ENCODE measurements at places on chromosomes 2 and 18. TPM values are rescaled to one million over a fixed set of nuclear protein-coding genes. Genes with fewer than 3 reads are reported as not detected.

GRCh38 chr2:149622343-149622742, 34.8 kb upstream of the MMADHC start:
- no peak for DNase-seq

Gene MYOM1
- 2.0 TPM for total RNA-seq

Gene IL37
- total RNA-seq: not detected

- no peak for DNase-seq
Observed at GRCh38 chr2:200077210-200077650, 121.8 kb downstream of the MAIP1 start.

Gene AKAIN1
- total RNA-seq: 1.1 TPM

Gene MDH1
- total RNA-seq: 164 TPM

Gene MAP2
- 37.5 TPM for total RNA-seq

Gene SP5
- 4.4 TPM for total RNA-seq

Gene CHAC2
- total RNA-seq: 4.7 TPM

GRCh38 chr18:49344096-49344495, 116.3 kb downstream of the DYM start:
- no peak for DNase-seq

GRCh38 chr2:15943378-15944280, 3.3 kb downstream of the MYCN start:
- DNase-seq: peak; percentile 79

GRCh38 chr2:119460076-119460475, 28.4 kb downstream of the TMEM37 start:
- DNase-seq: no peak

DNA sequence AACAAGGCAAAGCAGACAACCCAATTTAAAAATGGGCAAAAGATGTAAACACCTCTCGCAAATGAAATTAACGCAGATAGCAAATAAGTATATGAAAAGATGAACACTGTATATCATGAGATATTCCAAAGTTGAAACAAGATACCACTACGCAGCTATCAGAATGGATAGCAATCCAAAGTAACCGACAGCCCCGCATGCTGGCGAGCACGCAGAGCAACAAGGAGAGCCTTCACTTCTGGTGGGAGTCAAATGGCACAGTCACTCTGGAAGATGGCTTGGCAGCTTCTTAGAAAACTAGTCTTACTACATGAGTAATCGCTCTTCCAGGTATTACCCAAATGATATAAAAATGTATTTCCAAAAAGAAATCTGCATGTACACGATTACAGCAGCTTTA, 1.4 kb downstream of the NDUFA10 start:
- no peak for DNase-seq

- no peak for DNase-seq
Observed at GRCh38 chr2:169365029-169365480, 2.7 kb upstream of the LRP2 start.

Gene PTGR3
- 25.4 TPM for total RNA-seq

Gene XIRP2
- 0.19 TPM for total RNA-seq

Gene ACTG2
- 4.2 TPM for total RNA-seq

GRCh38 chr2:154623819-154624218, 74.7 kb upstream of the KCNJ3 start:
- DNase-seq: no peak

- DNase-seq: no peak
Observed at GRCh38 chr2:232929303-232930058, 59.4 kb downstream of the SNORC start.

Gene RAD51AP2
- total RNA-seq: 0.12 TPM

GRCh38 chr2:168119515-168120141, 127.8 kb downstream of the STK39 start:
- DNase-seq: no peak

DNA sequence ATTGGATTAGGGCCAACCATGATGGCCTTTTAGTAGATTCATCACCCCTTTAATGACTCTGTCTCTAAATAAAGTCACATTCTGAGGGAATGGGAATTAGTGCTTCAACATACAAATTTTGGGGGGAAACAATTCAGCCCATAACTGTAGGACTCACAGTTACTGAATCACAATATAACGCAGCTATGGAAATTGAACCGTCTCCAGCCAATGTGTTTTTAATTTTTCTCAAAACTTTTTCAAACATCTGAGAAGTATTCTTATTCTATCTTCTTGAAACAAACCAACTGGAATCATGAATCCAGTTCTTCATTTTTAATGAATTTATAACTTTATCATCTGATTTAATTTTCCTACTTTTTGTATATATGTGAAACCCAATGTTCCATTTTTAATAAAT, 373.1 kb upstream of the SYT4 start:
- no peak for DNase-seq
